ENCODE measurements at places on chromosomes 4 and X.

- no peak for DNase-seq
- H3K4me1 ChIP-seq, result no peaks in the 10 kb centered on the region
- H3K4me3 ChIP-seq, result no peak overlapping the region
- H3K27me3 ChIP-seq, result no peaks in the 10 kb centered on the region
- H3K36me3 ChIP-seq, result no peaks in the 10 kb centered on the region
Measured at GRCh38 chrX:40209951-40210617, 112.3 kb upstream of the BCOR start.

- peak overlapping the region; percentile 68 for H3K27ac ChIP-seq
- no peaks in the 10 kb centered on the region for H3K27me3 ChIP-seq
- H3K4me1 ChIP-seq, result peaks cover 19% of the 10 kb centered on the region
Measured at GRCh38 chr4:19945979-19946380, 305.7 kb upstream of the SLIT2 start.

- no peaks in the 10 kb centered on the region for H3K36me3 ChIP-seq
- H3K4me1 ChIP-seq, result peaks cover 3% of the 10 kb centered on the region
- H3K27ac ChIP-seq, result no peak within 1 kb of the TSS
- no peak within 1 kb of the TSS for H3K4me3 ChIP-seq
- peaks cover 23% of the 10 kb centered on the region for H3K27me3 ChIP-seq
- DNase-seq, result no peak
Measured at GRCh38 chrX:52368368-52369055, at the start of gene XAGE2. Gene XAGE2, plus strand, starts transcription at chrX:52369021. Its CDS starts 994 bp downstream, at chrX:52370015.

GRCh38 chr4:19557161-19557560 lies 694.5 kb upstream of the SLIT2 start:
- H3K36me3 ChIP-seq, result no peaks in the 10 kb centered on the region
- no peak overlapping the region for H3K4me3 ChIP-seq
- H3K27ac ChIP-seq, result no peak overlapping the region
- H3K27me3 ChIP-seq, result no peaks in the 10 kb centered on the region

DNA sequence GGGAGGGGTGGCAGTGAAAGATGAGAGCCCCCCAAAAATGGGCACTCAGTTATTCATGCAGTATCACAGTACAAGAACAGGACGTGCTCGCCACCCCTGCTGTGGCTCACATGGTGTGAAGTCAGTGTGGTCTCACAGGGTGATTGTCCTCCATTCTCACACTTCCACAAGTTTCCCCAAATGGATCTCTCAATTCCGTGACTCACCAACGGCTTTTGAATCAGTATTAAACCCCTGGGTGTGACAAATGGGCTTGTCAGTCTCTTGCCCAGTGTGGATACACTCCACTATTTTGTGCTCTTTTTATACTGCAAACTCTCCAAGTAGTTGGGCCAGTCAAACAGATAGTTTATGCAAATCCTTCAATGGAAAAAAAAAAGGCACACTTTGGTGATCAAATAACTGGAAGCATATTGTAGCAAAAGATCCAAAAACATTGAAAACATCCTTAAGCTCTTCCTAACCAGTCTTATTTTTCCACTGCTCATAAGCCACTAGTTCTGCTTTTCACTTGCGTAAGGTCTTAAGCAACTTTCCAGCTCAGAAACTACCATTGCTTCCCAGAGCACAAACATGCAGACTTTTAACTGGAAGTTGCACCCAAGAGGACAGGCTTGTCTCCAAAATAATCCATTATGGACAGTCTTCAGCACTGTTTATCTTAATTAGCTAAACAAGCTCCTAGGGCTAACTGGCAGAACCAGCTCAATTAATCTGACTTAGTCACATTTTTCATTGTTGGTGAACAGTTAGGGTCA lies 365.7 kb downstream of the PPP3CA start:
- no peaks in the 10 kb centered on the region for H3K36me3 ChIP-seq
- DNase-seq, result no peak
- H3K4me1 ChIP-seq, result peaks cover 8% of the 10 kb centered on the region
- H3K27me3 ChIP-seq, result no peaks in the 10 kb centered on the region
- no peak overlapping the region for H3K27ac ChIP-seq

- no peaks in the 10 kb centered on the region for H3K27me3 ChIP-seq
- no peak overlapping the region for H3K4me3 ChIP-seq
- peak overlapping the region; percentile 86 for H3K27ac ChIP-seq
- H3K36me3 ChIP-seq, result no peaks in the 10 kb centered on the region
- peak; percentile 67 for DNase-seq
Measured at GRCh38 chr4:128386761-128387599, 99.4 kb upstream of the PGRMC2 start.

- no peak overlapping the region for H3K27ac ChIP-seq
- H3K36me3 ChIP-seq, result no peaks in the 10 kb centered on the region
- peak overlapping the region; percentile 41 for H3K4me3 ChIP-seq
- H3K27me3 ChIP-seq, result no peaks in the 10 kb centered on the region
- H3K4me1 ChIP-seq, result no peaks in the 10 kb centered on the region
Measured at GRCh38 chrX:102745513-102745856, 24.9 kb downstream of the GPRASP3 start.

- no peak for DNase-seq
- no peaks in the 10 kb centered on the region for H3K27me3 ChIP-seq
- no peak overlapping the region for H3K4me3 ChIP-seq
- H3K36me3 ChIP-seq, result peaks cover 8% of the 10 kb centered on the region
Measured at GRCh38 chr4:76953956-76954355, 4.4 kb downstream of the SEPTIN11 start.

- H3K36me3 ChIP-seq, result peaks cover 4% of the 10 kb centered on the region
- H3K4me3 ChIP-seq, result peak overlapping the region; percentile 79
- no peak for DNase-seq
- no peaks in the 10 kb centered on the region for H3K27me3 ChIP-seq
Measured at GRCh38 chr4:55947254-55947882, 1.4 kb upstream of the CEP135 start.

DNA sequence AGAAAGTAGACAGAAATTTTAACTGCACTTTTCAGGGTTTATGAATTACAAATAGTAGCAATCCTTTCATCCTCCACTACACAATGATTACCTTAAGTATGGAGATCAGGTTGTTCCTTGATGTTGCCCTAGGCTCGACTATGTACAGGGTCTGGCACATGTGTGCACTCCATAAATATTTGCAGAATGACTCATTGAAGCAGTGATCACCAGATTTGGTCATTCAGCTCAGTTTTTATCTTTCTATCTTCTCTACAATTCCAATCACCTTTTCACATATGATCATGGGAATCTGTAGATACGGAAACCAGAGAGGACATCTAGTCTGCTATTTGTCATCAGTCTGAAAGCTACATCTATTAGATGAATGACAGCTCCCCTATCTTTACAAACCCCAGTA lies 171.7 kb upstream of the HCCS start:
- no peak for DNase-seq
- no peaks in the 10 kb centered on the region for H3K4me1 ChIP-seq
- H3K4me3 ChIP-seq, result no peak overlapping the region
- H3K36me3 ChIP-seq, result no peaks in the 10 kb centered on the region
- no peaks in the 10 kb centered on the region for H3K27me3 ChIP-seq

- H3K4me1 ChIP-seq, result peaks cover 20% of the 10 kb centered on the region
- peaks cover 5% of the 10 kb centered on the region for H3K27me3 ChIP-seq
- peak; percentile 74 for DNase-seq
- H3K27ac ChIP-seq, result peak overlapping the region; percentile 96
- H3K4me3 ChIP-seq, result peak overlapping the region; percentile 51
Measured at GRCh38 chrX:40176351-40177116, 78.8 kb upstream of the BCOR start.

DNA sequence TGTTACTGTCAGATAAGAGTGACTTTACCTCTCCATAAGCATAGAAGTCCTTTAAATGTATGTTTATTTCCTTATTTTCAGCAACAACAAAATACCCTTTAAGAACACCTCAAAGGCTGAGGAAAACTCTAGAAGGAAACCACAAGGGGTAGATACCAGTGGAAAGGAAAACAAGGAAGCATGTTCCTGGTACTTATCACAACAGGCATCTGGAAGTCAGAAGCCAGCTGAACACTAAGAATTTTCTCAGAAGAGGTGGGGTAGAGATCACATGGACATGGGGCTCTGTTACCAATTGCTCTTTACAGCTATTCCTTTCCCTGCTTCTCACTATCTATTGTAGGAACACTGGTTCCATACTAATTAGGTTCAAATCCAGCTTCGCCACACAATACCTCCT lies 51.5 kb upstream of the BEND2 start:
- no peak for DNase-seq
- no peaks in the 10 kb centered on the region for H3K4me1 ChIP-seq
- H3K36me3 ChIP-seq, result no peaks in the 10 kb centered on the region
- H3K4me3 ChIP-seq, result no peak overlapping the region

DNA sequence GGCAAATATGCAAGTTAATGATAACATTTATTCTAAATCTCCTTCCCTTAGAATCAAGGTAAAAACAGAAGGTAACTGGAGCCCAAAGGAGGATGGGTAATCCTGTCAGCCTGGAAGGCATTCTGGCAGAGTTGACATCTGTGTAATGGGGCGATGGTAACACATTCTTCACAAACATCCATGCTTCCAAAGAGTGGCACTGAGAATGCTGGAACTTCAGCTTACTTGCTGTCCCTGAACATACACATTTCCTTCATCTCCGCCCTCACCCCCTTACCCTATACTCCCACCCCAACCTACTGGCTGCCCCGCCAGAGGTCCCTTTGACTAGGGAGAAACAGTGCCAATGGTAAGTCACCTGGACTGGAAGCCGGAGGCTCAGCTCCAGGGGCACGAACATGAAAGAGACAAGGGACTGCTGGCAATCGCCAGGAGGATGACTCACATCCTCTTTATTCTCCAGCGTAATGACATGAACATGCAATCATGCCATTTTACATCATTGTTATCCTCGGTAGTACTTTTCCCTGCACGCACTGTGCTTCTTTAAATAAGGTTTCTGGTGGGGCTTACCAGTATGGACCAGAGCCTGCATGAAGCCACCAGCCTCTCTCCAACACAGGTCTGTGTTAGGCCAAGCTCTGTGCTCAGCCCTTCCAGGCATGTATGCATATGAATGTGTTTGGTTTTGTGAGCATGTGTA lies 694.2 kb upstream of the TENM3 start:
- no peaks in the 10 kb centered on the region for H3K27me3 ChIP-seq
- H3K4me1 ChIP-seq, result peaks cover 7% of the 10 kb centered on the region
- H3K4me3 ChIP-seq, result peak overlapping the region; percentile 9
- no peak overlapping the region for H3K27ac ChIP-seq

DNA sequence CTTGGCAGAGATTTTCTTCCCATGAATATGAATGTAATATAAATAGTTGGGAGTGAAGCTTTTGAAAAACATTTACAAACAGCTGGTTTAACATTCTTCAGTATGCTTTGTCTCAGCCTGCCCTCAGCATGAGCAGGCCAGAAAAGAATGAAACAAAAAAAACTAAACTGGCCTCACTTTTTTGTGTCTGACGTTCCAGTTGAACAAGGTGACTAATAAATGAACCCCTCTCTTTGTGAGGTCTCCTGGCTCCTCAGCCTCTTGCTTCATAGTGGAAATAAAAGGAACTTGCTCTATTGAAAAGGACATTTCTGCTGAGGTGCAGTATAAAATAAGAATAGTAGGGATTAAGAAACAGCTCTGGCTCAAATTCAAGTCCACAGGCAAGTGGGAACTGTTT lies 9.4 kb downstream of the CHST7 start:
- no peaks in the 10 kb centered on the region for H3K27me3 ChIP-seq
- peaks cover 3% of the 10 kb centered on the region for H3K36me3 ChIP-seq
- H3K27ac ChIP-seq, result peak overlapping the region; percentile 53
- peaks cover 29% of the 10 kb centered on the region for H3K4me1 ChIP-seq

- no peaks in the 10 kb centered on the region for H3K36me3 ChIP-seq
- DNase-seq, result no peak
- no peaks in the 10 kb centered on the region for H3K27me3 ChIP-seq
- H3K4me1 ChIP-seq, result no peaks in the 10 kb centered on the region
Measured at GRCh38 chr4:183790661-183791060, 114.4 kb upstream of the STOX2 start.

DNA sequence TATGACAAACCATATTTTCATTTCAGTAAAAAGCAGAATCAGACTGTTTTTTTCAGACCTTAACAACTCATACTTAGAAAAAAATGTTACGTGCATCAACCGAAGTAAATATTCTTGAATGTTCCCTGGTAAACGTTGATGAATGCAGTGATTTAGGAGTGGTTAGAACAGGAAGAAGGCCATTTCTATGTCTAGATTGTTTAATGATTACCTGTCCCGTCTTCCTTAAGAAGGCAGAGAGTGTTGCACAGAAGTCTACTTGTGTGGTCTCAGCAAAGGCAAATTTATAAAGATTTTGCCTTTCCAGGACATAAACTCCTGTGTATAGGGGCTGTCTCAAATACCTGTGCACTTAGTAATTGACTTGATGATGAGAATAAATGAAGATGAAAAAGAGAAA lies 134.5 kb downstream of the MGST2 start:
- H3K27ac ChIP-seq, result peak overlapping the region; percentile 62
- peaks cover 11% of the 10 kb centered on the region for H3K4me1 ChIP-seq
- H3K4me3 ChIP-seq, result no peak overlapping the region
- H3K36me3 ChIP-seq, result no peaks in the 10 kb centered on the region

DNA sequence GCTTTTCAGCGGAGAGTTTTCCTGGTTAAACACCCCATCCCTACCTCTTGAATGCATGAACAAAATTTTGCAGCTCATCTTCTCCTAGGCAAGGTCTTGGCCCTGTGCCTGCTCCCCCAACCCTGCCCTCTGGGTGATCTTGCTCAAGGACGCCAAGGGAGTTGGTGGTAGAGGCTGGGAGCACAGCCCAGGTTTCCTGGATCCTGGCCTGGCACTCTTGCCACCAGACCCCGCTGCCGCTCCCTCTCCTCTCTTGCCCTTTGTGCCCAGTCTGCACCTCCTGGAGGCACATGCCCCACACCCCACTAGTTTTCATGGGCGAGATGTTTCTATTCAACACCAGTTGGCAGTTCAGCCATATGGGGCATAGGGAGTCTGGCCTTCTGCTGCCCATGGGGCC lies 37.3 kb downstream of the TSC22D3 start:
- no peak overlapping the region for H3K4me3 ChIP-seq
- H3K27ac ChIP-seq, result no peak overlapping the region
- H3K36me3 ChIP-seq, result no peaks in the 10 kb centered on the region
- no peak for DNase-seq
- peaks cover 11% of the 10 kb centered on the region for H3K4me1 ChIP-seq
- peaks cover 41% of the 10 kb centered on the region for H3K27me3 ChIP-seq

DNA sequence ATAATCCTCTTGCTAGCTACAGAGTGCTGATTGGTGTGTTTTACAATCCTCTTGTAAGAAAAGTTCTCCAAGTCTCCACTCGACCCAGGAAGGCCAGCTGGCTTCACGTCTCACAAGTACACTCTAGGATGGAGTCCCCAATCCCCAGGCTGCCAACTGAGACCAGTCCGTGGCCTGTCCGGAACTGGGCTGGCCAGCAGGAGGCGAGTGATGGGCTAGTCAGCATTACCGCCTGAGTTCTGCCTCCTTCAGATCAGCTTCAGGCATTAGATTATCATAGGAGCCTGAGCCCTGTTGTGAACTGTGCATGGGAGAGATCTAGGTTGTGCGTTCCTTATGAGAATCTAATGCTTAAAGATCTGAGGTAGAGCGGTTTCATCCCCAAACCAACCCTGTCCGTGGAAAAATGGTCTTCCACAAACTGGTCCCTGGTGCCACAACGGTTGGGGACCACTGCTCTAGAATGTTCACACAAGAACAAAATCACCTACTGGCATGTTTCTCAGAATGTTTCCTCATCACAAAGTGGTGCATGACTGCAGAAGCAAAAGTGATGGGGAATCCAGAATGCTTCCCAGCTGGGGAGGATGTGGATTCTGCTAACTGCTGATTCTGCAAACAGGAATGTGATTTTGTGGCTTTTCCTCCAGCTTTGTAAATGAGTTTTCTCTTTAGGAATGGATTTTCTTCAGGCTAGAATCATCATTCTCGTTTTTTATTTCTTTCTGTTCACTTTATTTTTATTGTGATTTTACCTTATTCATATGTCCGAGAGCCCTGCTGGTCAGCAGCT lies 40.9 kb downstream of the SEPTIN11 start:
- H3K27me3 ChIP-seq, result no peaks in the 10 kb centered on the region
- H3K36me3 ChIP-seq, result peaks cover 19% of the 10 kb centered on the region
- peaks cover 40% of the 10 kb centered on the region for H3K4me1 ChIP-seq
- no peak overlapping the region for H3K4me3 ChIP-seq
- H3K27ac ChIP-seq, result peak overlapping the region; percentile 94

- no peak for DNase-seq
- no peak overlapping the region for H3K4me3 ChIP-seq
- H3K36me3 ChIP-seq, result no peaks in the 10 kb centered on the region
- H3K27ac ChIP-seq, result no peak overlapping the region
Measured at GRCh38 chrX:56029691-56030090, 202.5 kb upstream of the KLF8 start.
